GM12892 (cell line): ENCODE measurements at places on chromosomes 1 and 21.

GRCh38 chr1:247184254-247184653, 12.4 kb upstream of the ZNF124 start:
- no peak for DNase-seq

GRCh38 chr1:213083112-213083445, 32.0 kb downstream of the RPS6KC1 start:
- DNase-seq = no peak

- no peak for DNase-seq
Observed at GRCh38 chr21:32705139-32705538, 22.7 kb downstream of the SYNJ1 start.

DNA sequence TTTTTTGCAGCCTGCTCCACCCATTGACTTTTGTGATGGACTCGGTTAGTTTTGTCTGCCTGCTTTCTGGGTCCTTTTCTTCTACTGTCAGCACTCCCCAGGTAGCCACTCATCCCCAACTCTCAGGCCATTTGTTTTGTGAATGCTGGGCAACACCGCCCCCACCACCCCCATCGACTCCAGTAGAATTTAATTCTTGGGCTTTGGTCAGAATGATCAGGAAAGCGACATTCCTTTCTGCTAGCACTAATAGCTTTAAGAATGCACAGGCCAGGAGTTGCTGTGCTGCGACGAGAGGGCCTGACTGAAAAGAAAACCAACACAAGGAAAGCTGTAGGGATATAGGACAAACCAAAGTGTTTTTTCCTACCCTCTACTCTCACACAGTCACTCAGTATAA, 144.4 kb downstream of the CDC7 start:
- DNase-seq = no peak

DNA sequence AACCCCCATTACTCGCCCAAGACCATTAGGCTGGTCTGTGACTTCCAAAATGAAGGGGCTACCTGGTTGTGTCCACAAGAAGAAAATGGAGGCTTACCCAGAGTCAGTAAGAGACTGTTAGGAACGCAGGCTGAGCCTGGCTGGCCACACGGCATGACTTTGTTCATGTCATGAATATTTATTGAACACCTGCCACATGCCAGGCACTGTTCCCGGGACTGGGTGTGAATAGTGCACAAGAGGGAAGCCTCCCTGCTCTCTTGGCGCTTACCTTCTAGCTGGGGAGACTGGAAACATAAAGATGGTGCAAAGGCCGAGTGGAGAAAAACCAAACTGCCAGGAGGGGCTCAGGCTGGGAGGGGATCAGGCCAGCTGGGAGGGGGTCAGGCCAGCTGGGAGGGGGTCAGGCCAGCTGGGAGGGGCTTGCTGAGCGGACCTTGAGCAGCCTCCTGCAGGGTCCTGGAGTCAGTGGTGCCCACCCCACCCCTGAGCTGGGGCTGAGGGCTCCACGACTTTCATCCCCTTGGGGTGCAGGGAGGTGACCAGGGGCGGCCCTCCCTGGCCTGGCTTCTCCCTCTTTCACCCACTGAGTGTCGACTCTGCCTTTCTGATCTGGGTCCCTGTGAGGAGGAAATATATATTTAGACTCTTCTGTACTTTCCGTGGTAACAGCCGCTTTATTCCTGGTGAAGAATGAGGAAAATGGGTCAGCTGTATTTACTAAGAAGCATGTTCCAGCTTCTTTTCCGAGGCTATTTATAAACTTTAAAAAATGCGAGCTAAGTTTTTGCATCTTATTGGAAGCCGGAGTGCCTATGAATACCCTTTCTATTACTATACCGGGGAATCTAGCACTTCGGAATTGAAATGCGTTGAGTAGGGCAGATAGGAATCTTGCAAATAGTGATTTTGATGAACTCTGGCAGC, 139.0 kb downstream of the CAMTA1 start:
- DNase-seq = no peak

- DNase-seq = no peak
Observed at GRCh38 chr1:61097722-61098121, 15.4 kb downstream of the NFIA start.

- no peak for DNase-seq
Observed at GRCh38 chr1:78113156-78113916, 67.6 kb downstream of the GIPC2 start.

- peak; percentile 43 for DNase-seq
Observed at GRCh38 chr1:107963601-107964335, 1.2 kb downstream of the VAV3 start.

- DNase-seq = no peak
Observed at GRCh38 chr21:45111703-45112102, 37.3 kb downstream of the ADARB1 start.

GRCh38 chr1:64595871-64596515, 126.1 kb downstream of the CACHD1 start:
- DNase-seq = no peak

GRCh38 chr1:213003256-213003655, 12.4 kb downstream of the ANGEL2 start:
- no peak for DNase-seq

DNA sequence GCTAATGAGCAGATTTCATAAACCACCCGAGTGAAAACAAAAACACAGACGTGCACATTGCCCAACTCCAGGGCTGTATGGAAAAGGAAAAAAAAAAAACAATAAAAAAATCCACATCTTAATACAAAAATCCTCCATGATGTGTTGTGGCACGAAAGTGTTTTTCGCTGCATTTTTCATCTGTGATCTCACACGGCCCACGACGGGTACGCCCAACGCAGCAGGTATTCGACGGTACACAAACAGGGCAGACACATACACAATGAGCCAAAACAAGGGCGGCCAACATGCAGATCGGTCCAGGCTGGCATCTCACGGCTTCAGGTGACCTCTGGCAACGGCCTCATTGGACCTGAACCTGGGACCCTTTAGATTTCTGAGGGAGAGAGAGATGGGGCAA, 31.1 kb downstream of the CASZ1 start:
- no peak for DNase-seq

DNA sequence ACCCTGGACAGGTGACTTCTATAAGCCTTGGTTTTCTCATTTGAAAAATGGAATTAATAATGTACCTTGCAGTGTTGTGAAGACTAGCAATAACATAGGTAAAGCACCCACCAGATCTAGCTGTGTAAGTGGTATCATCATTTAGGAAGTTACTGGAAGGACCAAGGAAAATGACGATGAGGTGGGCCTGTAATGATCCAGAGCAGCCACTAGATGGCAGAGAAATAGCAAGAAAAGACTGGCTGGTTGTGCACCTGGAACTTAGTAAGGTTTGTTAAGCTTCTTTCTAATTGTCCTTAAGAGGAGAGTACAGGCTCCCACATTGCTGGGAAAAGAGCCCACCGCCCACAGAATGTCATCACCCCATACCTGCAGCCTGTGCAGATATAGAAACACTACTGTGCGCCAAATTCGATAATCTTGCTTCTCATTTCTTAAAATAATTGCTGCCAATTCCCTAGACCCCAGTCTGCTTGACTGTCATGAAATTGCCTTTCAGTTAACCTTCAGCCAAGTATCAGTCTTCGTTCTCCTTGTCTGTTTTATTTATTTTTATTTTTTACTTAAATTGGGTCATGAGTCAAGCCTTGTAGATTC, 37.2 kb downstream of the WNT4 start:
- DNase-seq = no peak

DNA sequence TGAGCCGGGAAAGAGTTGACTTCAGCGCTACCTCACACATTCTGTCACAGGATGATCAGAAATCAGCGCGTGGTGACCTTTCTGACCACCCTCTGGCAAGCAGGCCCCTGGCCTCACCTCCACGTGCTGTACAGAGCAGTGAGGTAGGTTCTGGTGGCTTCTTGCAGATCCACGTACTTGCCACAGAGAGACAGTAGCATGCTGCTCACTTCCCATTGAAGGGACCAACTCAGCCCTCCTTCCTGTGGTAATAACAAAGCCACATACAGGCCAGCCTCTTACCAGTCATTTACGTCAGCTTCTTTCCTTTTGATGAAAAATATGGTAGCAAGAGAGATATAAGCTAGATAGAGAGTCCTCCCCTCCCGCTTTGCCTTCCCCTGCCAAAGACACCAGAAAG, 200.7 kb downstream of the CHRM3 start:
- DNase-seq = no peak

GRCh38 chr1:199794105-199794863, 233.2 kb upstream of the NR5A2 start:
- DNase-seq = no peak

- DNase-seq = no peak
Observed at GRCh38 chr1:15426492-15427279, 11.6 kb upstream of the CTRC start.

DNA sequence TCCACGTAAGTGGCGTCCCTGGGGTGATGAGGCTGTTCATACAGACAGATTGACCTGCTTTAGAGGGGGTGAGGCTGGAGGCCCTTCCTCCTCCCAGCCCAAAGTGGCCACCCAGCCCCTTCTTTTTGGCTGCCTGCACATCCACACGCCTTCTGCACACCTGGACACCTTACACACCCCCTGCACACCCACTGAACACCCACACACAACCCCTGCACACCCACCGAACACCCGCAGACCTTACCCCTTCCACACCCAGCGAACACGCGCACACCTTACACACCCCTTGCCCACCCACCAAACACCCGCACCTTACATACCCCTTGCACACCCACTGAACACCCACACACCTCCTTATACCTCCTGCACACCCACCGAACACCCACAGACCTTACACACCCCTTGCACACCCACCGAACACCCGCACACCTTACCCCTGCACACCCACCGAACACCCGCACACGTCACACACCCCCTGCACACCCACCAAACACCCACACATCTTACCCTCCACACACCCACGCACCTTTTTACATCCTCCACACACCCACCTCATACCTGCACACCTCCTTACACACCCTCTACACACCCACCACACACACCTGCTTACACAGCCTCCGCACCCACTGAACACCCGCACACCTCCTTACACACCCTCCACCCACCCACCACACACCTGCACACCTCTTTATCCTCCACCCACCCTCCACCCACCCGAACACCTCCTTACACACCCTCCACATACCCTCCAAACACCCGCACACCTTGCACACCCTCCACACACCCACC, 37.7 kb downstream of the COQ8A start:
- DNase-seq = no peak

- DNase-seq = no peak
Observed at GRCh38 chr1:25771221-25772114, 28.5 kb upstream of the SELENON start.

DNA sequence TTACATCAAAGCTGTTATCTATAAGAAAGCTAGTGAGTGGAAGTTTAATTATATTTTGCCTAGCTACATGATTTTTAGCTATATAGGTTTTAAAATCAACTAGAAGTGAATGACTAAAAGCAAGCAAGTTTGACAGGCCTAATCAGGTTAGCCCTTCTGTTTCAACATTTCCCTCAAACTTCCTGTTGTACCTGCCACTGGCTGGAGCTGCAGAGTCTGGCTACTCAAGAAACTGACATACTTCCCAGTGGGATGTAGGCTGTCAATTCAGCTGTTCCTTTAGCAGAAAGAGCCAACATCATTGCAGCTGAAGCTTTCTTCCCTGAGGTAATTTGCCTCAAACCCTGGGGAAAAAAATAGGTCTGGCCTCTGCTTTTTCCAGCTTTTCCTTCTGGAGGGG, 87.1 kb upstream of the TNR start:
- DNase-seq = no peak

DNA sequence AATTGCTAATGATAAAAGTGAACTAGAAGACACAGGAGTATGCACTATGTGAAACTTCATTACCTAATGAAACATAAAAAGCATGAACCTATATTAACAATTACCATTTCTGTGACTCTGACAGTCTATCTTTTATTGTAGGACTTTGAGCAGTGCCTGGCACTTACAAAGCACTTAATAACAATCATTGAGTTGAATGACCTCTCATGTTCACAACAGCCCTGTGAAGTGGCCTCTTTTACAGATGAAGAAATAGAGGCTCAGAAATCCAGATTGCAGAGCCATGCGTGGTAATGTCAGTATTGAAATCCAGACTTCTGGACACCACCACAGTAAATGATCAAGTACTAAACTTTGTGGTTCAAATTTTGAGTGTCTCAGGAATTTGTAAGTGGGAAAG, 326.4 kb downstream of the NTNG1 start:
- DNase-seq = no peak

DNA sequence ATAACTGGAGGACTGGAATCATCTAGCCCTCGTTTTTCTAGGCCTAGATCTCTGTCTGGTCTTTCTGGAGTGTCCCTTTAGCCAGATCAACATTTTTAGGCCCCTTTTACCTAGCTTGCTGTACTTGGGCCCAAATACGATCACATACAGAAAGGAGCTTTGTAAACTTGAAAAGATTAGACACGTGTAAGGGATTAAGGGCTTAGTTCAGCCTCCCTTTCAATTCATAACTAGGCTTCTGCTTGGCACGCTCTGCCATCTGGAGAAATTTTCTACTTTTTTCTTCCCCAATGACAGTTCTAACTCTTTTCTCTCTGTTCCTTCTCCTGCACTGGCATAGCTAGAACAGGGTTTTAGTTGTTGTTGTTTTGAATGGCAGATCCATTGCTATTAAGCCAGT, 153.3 kb upstream of the BEND5 start:
- DNase-seq = no peak

DNA sequence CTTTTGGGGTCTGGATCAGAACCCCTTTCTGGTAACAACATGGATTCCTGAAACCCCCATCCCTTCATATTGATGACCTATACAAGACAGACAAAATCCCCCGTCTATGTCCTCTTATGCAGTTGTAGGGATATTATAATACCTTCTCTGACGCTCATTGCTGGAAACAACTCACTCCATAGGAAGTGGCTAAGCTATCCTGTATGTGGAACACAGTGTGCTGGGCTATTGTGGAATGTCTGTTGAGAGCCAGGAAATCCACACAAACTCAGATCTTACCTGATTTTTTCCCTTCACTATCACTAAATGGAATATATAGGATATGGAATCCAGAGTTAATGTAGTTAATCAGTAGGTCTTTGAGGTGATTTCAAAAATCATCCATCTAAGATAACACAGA, 17.7 kb upstream of the PIK3R3 start:
- no peak for DNase-seq

DNA sequence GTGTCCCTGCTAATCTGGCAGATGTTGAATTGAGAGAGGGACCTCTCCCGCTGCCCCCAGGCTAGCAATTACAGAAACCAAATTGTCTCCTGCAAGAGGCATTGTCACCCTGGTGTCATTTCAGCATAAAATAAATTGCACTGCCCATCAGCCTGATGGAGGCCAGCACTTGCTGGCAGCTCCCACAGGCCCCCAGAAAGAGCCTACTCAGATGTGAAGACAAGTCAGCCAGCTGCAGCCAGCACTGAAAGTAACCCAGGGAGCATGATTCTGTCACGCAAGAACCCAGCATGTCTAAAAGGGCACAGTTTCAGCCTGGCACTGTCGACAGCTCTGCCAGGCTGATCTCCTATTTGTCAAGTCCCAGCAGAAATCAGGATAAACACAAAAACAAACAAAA, 110.3 kb upstream of the CTTNBP2NL start:
- no peak for DNase-seq
